ENCODE measurements at places on chromosomes 6 and 20. TPM values are rescaled to one million over a fixed set of nuclear protein-coding genes. Genes with fewer than 3 reads are reported as not detected.

AHI1 gene
- total RNA-seq: 10.0 TPM

EDN1 gene
- total RNA-seq: 41.0 TPM

VARS1 gene
- 55.8 TPM for total RNA-seq

DOK5 gene
- not detected for total RNA-seq

LGSN gene
- 3.8 TPM for total RNA-seq

PMEPA1 gene
- 365 TPM for total RNA-seq

BMP7 gene
- total RNA-seq: 0.35 TPM

TAGAP gene
- not detected for total RNA-seq

PAK5 gene
- total RNA-seq: not detected

GFOD1 gene
- total RNA-seq: 2.4 TPM

ENTPD6 gene
- total RNA-seq: 113 TPM

CABLES2 gene
- 4.0 TPM for total RNA-seq

TTK gene
- total RNA-seq: 22.0 TPM

TMEM170B gene
- total RNA-seq: 0.80 TPM

ALDH5A1 gene
- total RNA-seq: 8.3 TPM

OGFRL1 gene
- 9.0 TPM for total RNA-seq

VSTM2L gene
- total RNA-seq: 7.4 TPM

TRIM31 gene
- 1.7 TPM for total RNA-seq

CEP57L1 gene
- 10.4 TPM for total RNA-seq

MCHR2 gene
- not detected for total RNA-seq

NKX2-4 gene
- not detected for total RNA-seq

F13A1 gene
- total RNA-seq: not detected

GSTA2 gene
- total RNA-seq: not detected

PNLDC1 gene
- total RNA-seq: not detected

RGS17 gene
- total RNA-seq: 3.5 TPM

HLA-DOB gene
- total RNA-seq: 0.13 TPM

SLC12A5 gene
- 14.8 TPM for total RNA-seq

Data from A549 treated with RU486 at 1 μM for 4 hours (cell line).